Bone marrow (tissue), 2 donors: ENCODE measurements at places on chromosomes 13 and 19.
A peak's percentile ranks its signal among the peaks of the same experiment; 100 is the strongest.

- DNase-seq = no peak
Measured at GRCh38 chr13:79674765-79675515, 194.0 kb downstream of the NDFIP2 start.

DNA sequence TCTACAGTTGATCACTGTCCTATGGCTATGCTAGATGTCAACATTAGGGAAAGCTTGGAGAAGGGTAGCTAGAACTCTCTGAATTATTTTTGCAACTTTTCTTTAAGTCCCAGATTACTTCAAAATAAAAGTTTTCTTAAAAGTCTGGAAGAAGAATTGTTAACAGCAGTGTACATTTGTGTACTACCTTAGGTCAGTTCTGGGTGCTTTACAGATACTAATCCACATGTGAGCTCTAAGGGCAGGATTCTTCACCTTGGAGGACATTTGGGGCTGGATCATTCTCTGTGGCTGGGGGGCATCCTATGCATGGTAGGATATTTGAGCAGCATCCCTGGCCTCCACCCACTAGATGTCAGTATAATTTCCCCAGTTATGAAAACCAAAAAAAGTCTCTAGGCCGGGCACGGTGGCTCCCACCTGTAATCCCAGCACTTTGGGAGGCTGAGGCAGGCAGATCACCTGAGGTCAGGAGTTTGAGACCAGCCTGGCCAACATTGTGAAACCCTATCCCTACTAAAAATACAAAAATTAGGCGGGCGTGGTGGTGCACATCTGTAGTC lies 2.8 kb downstream of the BRME1 start:
- DNase-seq = no peak

- peak; percentile 22 for DNase-seq
Measured at GRCh38 chr19:51365211-51365964, 800 bp downstream of the ETFB start.

DNA sequence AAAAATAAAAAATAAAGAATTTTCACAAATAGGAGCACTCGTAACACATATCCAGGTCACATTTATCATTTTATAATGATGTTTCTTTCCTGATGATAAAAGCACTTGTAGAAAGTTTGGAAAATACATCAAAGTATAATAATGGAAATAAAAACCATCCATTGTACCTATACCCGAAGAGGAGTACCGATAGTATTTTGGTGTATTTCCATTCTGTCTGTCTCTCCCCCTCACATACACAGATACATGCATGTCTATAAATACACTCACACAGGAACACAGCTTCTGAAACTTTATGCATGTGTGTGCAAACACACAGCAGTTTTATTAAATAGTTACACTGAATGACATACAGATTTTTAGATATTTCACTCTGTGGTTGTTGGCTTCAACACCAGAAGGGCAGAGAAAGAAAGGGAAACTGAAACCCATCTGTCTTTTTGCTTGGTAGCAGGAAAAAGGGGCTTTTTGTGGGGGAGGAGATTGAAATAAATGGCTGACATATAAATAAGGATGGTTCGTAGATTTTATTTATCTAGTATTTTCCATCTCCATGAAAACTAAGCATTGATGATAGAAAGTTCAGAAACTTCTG lies 114.8 kb downstream of the LRCH1 start:
- no peak for DNase-seq

DNA sequence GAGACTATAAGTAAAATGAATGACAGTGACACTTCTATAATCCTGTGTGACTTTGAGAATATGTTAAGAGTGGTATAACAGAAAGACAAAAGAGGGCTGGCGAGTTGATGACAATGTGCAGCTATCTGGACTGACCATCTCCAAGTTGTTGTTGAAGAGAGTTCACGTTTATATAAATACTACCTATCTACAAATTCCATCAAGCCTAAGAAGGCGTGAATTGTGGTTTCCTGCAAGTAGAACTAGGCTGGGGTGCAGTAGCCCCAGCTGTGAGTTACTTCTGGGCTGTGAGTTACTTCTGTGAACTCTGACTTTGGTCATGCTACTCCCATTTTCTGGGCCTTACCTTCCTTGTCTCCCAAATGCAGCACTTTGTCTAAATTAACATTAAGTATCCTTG lies 561.0 kb downstream of the TBC1D4 start:
- DNase-seq = no peak

GRCh38 chr13:101429733-101430132 lies 13.4 kb upstream of the NALCN start:
- no peak for DNase-seq

GRCh38 chr13:34772206-34772605 lies 169.9 kb upstream of the NBEA start:
- no peak for DNase-seq

- no peak for DNase-seq
Measured at GRCh38 chr13:98203646-98204326, 26.7 kb upstream of the RNF113B start.

GRCh38 chr13:44031555-44031954 lies 151.9 kb downstream of the LACC1 start:
- DNase-seq = no peak

DNA sequence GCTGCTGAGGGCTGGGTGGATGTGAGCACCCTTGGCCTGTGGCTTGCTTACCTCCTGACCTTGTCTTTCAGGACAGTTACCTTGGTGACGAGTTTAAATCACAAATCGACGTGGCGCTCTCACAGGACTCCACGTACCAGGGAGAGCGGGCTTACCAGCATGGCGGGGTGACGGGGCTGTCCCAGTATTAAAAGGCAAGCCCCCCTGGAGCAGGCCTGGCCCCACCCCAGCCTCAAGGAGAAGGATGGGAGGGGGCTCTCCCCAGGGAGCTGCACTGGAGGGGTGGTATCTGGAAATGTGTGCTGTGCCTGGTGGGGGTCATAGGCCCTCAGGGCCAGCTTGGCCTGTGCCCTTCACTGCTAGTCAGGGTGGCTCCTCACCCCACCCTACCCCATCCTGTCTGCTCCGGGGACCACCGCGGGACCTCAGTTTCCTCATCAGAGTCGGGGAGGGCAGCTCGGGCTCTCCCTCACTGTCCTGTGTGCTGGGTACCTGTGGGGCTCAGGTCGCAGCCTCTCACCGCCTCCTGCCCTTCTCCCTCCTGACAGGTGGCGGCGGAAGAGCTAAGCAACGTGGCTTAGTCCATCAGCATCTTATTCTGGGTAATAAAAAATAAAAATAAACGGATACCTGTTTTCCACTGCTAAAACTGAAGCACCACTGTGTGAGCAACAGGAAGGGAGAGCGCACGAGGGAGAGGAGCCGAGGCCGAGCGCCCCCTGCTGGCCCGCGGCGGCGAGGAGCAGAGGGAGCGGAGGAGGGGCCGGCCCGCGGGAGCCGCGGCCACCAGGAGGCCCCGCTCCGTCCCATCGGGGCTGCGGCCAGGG lies 29.8 kb downstream of the CERS1 start:
- peak; percentile 26 for DNase-seq

- DNase-seq = peak; percentile 22
Measured at GRCh38 chr19:54096617-54097106, 3.9 kb downstream of the OSCAR start.
